ENCODE measurements at places on chromosomes 1 and 21.

- peak; percentile 26 for DNase-seq
Observed at GRCh38 chr1:189220750-189221149, 1256.9 kb downstream of the BRINP3 start.

DNA sequence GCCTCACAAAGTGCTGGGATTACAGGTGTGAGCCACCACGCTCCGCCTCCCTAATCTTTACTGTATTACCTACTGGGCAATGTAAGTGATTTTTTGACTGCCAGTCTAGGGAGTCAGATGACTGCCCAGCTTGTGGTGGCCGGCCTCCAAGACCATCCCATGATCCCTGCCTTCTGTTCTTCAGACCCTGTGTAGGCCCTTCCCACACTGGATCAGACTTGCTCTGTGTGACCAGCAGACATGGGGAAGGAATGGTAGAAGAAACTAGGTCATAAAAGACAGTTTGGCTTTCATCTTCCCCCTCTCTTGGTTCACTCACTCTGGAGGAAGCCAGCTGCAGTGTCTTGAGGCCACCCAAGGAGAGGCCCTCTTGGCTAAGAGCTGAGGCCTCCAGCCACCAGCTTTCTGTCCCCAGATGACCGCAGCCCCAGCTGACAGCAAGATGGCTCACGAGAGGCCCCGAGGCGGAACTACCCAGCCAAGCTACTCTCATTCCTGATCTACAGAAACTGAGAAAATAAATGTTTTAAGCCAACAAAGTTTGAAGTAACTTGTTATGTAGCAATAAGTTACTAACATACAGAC is 14.5 kb upstream of the CBR3 start:
- DNase-seq, result peak; percentile 33

- DNase-seq, result peak; percentile 5
Observed at GRCh38 chr1:5597991-5598823, 394.0 kb downstream of the NPHP4 start.

GRCh38 chr21:42287193-42288083 is 27.8 kb downstream of the TFF3 start:
- DNase-seq, result no peak

DNA sequence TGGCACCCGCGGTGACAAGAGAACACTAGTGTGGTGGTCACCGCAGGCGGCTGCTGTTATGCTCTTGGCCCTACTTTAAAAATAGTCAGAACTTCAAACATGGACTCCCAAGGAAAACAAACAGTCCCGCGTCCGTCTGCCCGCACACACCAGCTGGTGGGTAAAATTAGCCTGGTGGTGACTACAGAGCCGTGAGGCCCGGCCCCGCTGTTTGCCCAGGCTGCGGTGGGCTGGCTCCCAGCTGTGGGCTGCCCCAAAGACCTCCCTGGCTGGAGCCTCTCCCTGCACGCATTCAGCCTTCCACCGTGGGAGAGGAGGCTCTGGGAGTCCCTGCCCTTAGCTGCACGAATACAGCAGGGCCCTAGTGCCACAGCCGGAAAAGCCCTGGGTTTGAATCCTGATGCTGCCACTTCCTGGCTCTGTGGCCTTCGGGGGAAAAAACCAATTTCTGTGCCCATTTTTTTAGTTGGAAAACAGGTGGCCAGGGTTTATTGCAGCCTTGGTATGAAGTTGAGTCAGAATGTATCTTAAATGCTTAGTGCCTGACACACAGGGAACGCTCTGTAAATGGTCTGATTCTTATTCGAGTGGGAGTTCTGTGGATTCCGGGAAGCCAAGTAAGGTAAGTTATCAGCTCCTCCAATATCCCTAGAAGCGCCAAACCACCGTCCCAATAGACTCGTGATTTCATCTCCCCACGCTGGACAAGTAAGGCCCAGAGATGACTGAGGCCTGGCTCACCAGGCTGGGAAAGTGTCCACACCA is 58.2 kb downstream of the ALPL start:
- DNase-seq, result no peak

GRCh38 chr1:48023488-48023887 is 26.3 kb upstream of the TRABD2B start:
- no peak for DNase-seq

GRCh38 chr21:20997311-20997635 is 936 bp upstream of the NCAM2 start:
- DNase-seq, result no peak

GRCh38 chr1:203089001-203089650 is 3.3 kb upstream of the MYOG start:
- no peak for DNase-seq

- DNase-seq, result peak; percentile 51
Observed at GRCh38 chr1:19800076-19800804, 524 bp upstream of the TMCO4 start.

DNA sequence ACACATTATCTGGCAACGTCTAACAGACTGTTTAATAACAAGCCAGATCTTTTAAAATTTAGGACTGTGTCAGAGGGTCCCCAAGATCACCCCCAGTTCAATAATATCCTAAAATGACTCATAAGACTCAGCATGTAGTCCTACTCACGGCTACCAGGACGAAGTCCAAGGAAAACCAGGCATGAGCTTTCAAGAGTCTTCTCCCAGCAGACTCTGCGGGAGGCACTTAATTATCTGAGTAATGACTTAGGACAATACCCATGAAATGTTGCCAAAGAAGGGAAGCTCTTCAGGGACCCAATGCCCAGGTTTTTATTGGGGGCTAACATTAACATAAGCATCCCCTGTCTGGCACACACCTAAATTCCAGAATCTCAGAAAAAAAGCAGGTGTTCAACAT is 7.0 kb downstream of the HFM1 start:
- DNase-seq, result no peak

DNA sequence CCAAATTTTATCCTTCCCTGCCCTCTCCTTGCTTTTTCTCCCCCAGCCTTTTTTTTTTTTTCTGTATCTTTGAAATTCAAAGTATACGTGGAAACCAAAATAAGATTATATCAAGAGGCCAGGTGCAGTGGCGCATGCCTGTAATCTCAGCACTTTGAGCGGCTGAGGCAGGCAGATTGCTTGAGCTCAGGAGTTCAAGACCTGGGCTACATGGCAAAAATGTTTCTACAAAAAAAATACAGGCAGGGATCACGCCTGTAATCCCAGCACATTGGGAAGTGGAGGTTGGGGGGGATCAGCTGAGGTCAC is 6.6 kb upstream of the PRCC start:
- DNase-seq, result no peak

- DNase-seq, result peak; percentile 53
Observed at GRCh38 chr1:39788758-39789570, at the start of gene BMP8B. BMP8B (minus strand) TSS chr1:39788865; CDS start chr1:39788485, 380 bp downstream.

- no peak for DNase-seq
Observed at GRCh38 chr1:196501760-196502428, 106.3 kb downstream of the KCNT2 start.

GRCh38 chr1:159065106-159065505 is 11.5 kb downstream of the AIM2 start:
- no peak for DNase-seq

DNA sequence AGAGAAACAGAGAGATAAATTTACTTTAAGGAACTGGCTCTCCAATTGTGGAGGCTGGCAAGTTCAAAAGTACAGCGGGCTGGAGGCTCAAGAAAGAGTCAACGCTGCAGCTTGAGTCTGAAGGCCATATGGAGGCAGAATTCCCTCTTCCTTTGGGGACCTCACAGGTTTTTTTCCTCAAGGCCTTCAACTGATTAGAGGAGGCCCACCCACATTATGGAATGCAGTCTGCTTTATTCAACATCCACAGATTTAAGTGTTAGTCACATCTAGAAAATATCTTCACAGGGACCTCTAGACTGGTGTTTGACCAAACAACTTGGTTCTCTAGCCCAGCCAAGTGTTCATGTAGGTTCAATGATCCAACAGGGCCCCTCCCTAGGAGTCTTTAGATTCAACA is 117.8 kb downstream of the SLC35F3 start:
- DNase-seq, result no peak

GRCh38 chr1:222665964-222666363 is 46.3 kb downstream of the AIDA start:
- no peak for DNase-seq

- no peak for DNase-seq
Observed at GRCh38 chr1:30660241-30660640, 63.1 kb downstream of the MATN1 start.

DNA sequence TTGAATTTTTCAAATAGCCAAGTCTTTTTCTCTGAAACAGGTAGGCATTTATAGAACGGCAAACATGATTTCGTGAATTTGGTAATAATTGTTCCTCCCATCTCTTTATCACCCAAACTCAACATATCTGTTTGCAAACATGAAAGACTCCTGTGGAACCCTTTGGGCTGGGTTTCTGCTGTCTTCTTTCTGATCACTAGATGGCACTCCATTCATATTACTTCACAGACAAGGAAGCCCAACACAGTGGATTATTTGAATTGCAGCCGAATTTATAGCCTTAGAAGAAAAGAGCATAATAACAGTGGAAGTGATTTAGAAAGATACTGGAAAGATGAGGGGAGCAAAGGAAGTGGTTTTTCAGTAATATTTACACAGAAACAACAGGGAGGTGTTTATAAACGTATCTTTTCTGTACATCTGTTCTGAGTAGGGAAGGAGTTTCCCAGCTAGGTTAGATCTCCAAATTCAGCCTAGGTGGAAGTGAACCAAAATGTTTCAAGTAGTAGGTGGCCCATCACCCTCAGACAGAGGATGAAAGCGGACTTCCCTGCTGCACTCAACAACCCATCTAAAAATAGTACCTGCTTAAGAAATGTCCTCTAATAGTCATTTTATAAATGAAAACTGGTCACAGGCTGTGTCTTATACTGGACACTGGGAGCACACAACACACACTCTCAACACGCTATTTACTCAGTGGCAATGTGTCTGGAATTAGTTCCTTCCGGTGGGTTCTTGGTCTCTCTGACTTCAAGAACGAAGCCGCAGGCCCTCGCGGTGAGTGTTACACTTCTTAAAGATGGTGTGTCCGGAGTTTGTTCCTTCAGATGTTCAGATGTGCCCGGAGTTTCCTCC is 67.6 kb downstream of the MAP3K21 start:
- DNase-seq, result peak; percentile 73

DNA sequence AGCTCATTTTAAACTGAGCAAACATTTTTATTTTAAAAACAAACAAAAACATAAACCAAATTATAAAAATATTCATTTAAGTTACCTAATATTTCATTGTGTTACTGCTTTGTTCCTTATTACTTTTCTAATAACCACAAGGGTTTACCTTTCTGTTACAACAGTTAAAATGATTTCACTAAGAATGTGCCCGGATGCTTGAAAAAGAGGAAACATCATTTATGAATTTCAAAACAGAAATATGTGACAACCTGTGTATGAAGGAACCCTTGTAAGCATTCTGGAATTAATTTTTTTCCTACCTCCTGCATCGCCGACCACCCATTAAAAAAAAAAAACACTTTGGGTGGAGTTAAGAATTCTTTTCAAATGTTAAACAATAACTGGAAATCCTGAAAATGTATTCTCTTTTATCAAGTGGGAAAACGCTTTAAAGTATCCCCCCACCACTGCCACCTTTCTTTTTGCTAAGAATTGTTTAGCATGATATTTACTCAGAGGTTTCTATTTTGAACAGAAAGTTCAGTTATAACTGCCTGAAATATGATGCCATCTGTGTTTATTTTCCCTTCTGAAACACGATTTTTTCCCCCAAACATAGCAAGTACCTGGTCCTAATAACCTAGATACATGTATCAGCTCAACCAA is 9.1 kb downstream of the CYYR1 start:
- DNase-seq, result no peak

- no peak for DNase-seq
Observed at GRCh38 chr1:87329526-87330056, 911 bp downstream of the LMO4 start.

GRCh38 chr1:1778663-1779319 is 521 bp upstream of the NADK start:
- peak; percentile 19 for DNase-seq

- no peak for DNase-seq
Observed at GRCh38 chr1:242470774-242471173, 53.7 kb downstream of the PLD5 start.

DNA sequence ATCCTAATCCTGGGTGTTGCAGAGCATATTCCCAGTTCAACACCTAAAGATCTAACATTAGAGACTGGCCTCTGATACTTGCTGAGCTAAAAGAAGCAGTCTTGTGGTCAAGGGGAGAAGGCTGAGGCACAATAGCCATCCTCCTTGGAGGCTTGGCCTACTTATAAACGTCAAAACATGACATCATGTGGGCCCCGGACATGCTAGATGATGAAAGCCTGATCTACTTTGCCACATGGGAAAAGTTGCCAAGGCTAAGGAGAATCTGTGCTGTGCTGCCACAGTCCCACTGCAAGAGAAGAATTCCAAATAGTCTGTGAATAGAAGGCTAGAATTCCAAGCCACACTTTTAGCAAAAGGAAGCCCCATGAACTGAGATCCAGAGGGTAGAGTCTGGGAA is 43.9 kb upstream of the SAMD13 start:
- no peak for DNase-seq

DNA sequence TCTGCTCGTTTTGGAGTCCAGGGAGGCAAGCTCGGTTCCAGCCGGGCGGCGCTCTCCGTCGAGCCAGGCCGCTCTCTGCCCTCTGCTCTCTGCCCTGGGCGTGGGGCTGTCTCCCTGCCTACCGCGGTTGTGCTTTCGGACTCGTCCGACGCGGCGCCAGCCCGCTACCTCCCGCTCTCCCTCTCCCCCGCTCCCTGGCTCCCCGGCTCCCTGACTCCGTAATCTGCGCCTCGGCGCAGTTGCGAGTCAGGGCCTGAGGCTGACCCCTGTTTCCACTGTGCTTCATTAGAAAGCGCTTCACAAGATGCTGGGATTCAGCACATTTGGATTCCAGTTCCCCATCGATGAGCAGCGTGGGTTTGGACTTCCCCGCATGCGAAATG is 2.2 kb downstream of the SOX13 start:
- no peak for DNase-seq

GRCh38 chr1:158933621-158934020 is 2.3 kb downstream of the PYHIN1 start:
- no peak for DNase-seq

GRCh38 chr1:167714098-167714438 is 7.7 kb upstream of the MPZL1 start:
- no peak for DNase-seq

DNA sequence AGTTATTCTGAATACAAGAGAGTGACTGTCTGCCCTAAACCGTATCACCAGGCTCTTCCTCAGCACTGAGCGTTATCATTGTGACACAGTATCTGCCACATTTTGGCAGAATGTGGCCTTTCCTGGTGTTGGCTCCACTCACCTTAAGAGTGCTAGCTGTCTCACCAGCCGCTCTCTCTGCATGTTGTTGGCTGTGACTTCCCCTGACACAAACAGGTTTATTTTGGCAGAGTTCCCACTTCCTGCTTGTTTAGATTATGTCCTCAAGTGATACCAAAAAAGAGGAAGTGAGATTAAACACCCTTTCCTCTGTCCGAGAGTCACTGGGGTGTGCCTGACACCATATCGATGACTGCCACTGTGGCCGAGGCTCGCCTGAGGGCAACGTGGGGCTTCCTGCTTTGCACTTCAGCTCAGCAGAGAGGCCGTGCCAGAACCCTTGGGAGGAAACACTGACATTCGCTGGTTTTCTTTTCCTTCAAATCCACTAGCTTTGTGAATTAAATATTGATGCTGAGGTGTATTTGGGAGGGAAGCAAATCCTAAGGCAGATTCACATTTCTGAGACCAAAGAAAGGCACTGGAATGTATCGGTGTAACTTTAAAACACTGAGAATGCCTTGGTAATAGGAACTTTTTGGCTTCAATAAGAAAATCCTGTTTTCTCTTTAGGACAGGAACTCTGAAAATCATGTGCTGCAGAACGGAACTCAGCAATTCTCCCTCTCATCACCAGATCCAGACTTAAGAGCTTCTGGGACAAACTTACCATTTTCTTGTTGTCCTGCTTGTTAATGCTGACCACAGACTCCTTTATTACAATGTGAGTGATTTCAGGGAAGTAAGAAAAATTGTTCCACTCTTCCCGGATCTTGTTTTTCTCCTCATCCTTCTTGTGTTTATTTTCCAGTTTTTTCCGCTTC is 102.1 kb downstream of the JAK1 start:
- no peak for DNase-seq
